Stimulated activated CD8-positive, alpha-beta memory T cell treated with anti-CD3 and anti-CD28 coated beads, Interleukin-15, amount 100 ng/mL, for 4 hours (primary cell): ENCODE measurements at places on chromosomes 16 and 17.

DNA sequence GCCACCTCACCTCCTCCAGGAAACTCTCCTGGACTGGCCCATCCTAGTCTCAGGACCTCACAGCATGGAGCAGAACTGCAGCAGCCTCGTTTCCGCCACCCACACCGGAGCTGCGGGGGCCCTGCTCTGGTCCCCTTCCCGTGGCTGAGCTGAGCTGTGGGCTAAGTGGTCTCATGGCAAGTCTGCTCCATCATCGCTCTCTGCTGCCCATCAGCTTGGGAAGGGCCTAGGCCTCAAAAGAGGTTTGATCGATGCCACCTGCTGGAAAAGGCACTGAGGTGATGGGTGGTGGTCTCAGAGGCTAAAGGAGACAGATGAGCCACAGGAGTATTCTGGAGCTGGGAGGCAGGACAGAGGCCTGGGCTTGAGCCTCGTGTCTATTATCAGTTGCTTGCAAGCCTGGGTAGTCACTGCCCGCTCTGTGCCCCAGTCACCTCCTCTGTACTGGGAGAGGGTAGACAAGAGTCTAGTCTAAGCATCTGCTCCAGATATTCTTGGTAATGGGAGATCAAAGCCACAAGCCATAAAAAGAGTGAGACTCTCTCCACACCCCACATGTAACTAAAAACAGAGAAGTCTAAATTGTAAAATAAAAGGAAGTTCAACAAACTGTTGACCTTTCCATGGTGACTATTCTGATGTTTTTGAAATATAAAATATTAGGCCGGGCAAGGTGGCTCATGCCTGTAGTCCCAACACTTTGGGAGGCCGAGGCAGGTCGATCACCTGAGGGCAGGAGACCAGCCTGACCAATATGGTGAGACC is 1.6 kb downstream of the ITGAE start:
- DNase-seq: no peak

GRCh38 chr16:77905374-77905920 is 116.9 kb upstream of the CLEC3A start:
- no peak for DNase-seq

DNA sequence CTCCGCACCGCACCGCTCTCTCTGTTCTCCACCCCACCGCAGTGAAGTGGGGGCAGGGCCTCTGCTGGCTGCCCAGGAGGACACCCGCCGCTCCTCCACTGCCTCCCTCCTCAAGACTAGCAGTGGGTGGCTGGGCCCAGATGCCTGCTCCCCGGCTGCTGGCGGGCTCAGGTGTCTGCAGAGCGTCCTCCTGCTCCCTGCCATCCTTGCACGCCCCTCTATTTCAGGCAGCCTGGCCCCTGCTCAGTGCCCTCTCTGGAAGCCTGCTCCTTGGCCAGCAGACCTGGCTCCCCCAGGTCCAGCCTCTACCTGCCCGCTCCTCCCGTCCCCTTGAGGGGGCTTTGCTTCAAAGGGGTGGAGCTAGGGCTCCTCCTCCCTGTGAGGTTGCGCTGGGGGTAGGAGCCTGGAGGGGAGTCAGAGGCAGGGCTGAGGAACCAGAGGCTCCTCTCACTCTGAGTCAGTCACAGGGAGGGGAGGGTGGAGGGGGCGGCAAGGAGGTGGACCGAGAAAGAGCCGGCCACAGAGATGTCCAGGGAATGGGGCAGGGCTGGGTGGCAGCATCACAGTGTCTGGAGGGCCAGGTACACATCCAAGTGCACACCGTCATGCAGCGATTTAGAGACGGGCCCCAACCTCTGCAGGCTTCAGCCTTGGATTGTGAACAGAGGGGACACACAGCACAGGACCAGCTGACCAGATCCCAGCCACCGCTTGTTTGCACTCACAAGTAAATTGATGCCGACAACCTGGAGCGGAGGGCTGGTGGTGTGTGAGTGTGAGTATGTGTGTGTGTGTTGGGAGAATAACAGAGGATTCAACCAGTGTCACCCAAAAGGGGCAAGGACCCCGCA is 9.8 kb upstream of the TMEM92 start:
- no peak for DNase-seq

- no peak for DNase-seq
Measured at GRCh38 chr17:64001091-64001579, 3.0 kb downstream of the PRR29 start.

DNA sequence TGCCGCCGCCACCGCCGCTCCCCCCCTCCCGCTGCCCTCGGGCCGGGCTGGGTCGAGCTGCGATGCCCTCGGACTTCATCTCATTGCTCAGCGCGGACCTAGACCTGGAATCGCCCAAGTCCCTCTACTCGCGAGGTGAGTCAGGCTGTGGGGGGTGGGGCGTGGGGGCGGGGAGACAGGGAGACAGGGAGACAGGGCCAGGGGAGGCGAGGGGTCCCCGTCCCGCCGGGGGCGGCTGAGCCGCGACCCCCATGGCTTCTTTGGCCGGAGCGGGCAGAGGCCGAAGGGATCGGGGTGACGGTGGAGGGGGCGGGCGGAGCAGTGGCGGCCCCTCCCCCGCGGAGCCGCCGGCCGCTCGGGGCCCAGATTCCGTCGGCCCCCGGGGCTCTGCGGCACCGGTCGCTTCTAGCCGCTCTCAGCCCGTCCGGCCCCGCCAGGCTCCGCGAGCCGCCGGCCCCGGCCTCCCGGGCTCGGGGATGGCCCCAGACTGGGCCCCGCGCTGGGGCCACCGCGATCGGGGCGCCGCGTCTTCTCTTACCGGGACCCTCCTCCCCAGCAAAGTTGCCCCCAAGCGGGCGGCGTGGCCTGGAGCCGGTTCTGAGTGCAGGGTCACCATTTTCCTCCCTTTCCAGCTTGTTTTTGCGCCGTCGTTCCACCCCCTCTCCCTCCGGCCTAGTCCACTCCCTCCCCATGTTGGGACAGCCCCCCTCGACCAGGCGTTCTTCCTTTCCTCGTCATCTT is 644 bp downstream of the NFAT5 start:
- peak; percentile 27 for DNase-seq

GRCh38 chr16:26554030-26554429 is 512.7 kb upstream of the C16orf82 start:
- no peak for DNase-seq
